ENCODE measurements at places on chromosomes 7 and 10.

GRCh38 chr10:27805180-27805579 lies 59.6 kb upstream of the MKX start:
- DNase-seq, result no peak

- DNase-seq, result peak; percentile 41
These were observed 104.4 kb upstream of the FAM3C start for GRCh38 chr7:121500360-121501058.

- DNase-seq, result peak; percentile 21
These were observed 62.7 kb downstream of the ADCYAP1R1 start for GRCh38 chr7:31114593-31115343.

DNA sequence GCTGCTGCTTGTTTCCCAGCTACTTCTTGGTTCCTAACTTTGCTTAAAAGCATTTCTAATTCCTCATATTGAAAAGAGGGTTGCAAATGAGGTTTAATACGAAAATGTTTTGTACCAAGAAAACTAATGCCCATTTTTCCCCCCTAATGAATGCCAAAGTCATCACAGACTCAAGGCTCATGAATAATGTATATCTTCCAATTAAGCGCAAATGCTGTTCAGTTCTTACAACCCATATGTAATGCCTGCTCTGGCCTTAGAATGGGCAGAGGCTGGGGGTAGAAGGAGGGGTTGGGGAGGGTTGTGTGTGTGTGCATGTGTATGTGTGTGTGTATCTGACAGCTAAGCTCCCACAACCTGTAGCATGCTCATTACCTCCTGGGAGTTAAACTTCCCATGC lies 901.7 kb downstream of the KCNMA1 start:
- no peak for DNase-seq

GRCh38 chr7:30304177-30304884 lies 19.9 kb downstream of the ZNRF2 start:
- DNase-seq, result no peak

Data from foreskin keratinocyte (primary cell).